Activated gamma-delta T cell treated with Interleukin-2 at 50 U/mL for 16 hours (primary cell): ENCODE measurements at places on chromosomes 3 and 15.

- DNase-seq: peak; percentile 74
Observed at GRCh38 chr3:45870099-45870498, 16.2 kb upstream of the CCR9 start.

GRCh38 chr3:126482503-126483255 is 7.0 kb upstream of the ZXDC start:
- DNase-seq: no peak

DNA sequence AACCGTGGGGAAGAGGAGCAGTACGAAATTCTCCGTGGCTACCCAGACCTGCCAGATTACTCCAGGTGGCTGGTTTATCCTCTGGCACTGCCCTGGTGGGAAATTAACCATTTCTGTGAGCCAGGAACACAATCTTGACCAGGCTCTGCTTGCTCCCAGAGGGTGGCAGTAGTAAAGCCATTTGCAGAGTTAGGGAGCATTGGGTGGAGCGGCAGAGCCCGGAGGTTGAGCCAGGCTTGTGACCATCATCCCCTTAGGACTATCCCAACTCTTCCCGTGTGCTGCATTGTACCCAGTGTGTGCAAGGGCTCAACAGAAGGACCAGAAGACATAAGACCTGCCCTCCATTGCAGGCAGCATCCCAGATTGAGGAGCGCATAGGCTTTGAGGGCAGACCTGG is 5.3 kb downstream of the KNG1 start:
- DNase-seq: no peak

DNA sequence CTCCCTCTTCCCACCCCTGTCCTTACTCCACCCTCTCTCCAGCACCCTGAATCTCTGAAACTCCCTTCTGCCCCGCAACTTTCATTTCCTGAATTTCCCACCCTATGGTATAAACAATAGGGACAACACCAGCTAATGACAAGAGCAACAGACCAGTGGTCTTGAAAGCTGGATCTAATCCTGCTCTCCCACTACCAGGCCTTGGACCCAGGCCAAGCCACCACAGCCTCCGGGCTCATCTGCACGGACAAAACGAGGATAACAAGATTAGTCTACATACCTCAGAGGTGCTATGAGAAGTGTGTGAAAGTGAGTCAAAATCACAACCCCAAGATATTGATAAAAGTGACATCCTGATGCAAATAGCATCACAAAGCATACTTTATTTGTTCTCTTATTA is 128.6 kb downstream of the ERC2 start:
- no peak for DNase-seq

DNA sequence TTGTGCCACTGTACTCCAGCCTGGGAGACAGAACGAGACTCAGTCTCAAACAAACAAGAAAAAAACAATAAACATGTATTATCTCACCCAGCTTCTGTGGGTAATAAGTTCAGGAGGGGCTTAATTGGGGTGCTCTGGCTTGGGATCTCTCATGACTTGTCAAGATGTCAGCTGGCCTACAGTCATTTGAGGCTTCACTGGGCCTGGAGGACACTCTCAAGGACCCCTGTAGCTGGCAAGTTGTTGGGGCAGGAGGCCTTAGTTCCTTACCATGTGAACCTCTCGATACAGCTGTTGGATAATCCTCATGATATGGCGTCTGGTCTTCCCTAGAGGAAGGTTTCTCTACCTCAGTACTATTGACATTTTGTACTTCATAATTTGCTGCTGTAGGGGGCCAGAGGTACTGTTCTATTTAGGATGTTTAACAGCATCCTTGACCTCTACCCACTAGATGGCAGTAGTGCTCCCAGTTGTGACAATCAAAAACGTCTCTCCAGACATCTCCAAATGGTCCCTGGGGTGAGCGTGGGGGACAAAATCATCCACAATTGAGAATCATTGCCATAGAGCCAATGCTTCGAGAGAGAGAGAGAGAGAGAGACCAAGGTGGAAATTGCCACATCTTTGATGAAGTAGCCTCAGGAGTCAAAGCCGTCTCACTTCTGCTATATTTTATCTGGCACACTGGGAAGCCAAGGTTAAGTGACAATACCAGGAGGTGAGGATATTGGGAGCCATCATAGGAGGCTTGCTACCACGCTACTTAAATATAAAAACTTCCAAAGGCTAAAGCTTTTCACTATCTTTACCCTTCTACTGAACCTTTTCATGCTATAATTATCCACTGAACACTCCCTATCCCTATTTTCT is 23.9 kb upstream of the SLTM start:
- DNase-seq: peak; percentile 65

DNA sequence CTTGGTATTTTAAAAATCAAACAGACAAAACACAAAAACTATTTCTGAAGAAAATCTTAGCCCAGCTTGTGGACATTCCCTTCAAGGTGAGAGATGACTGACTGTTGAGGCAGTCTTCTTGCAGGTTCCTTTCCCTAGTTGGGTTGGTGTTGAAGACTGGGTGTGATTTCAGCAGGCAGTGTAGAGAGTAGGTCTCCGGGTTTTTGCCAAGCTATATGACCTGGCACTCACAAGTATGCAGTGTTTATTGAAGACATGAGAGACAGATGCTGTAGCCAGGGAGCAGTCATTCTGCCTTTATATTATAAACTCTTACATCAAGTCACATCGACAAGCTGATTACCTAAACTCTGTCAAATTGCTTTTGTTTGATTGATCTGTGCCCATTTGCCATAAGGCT is 17.5 kb downstream of the SENP8 start:
- no peak for DNase-seq
